ENCODE measurements at places on chromosomes 5 and 9. TPM values are rescaled to one million over a fixed set of nuclear protein-coding genes. Genes with fewer than 3 reads are reported as not detected.

Gene SMIM27
- 6.5 TPM for total RNA-seq

Gene SLC1A1
- 3.0 TPM for total RNA-seq

Gene TMEM215
- total RNA-seq: not detected

Gene SLC25A48
- 0.42 TPM for total RNA-seq

Gene C1QTNF3
- 5.6 TPM for total RNA-seq

Gene SLC6A7
- total RNA-seq: not detected

Gene MARCOL
- total RNA-seq: not detected

Gene FAM200C
- total RNA-seq: 8.2 TPM

Gene BARHL1
- not detected for total RNA-seq

Gene FOXD4L4
- total RNA-seq: 0.19 TPM

Gene SLCO6A1
- 0.75 TPM for total RNA-seq

GRCh38 chr9:123262338-123262737 lies 6.0 kb downstream of the STRBP start:
- DNase-seq: no peak

GRCh38 chr5:73451224-73452130 lies 2.9 kb upstream of the FOXD1 start:
- DNase-seq: peak; percentile 85

- DNase-seq: no peak
Measured at GRCh38 chr9:38144421-38144820, 75.4 kb upstream of the SHB start.

- DNase-seq: no peak
Measured at GRCh38 chr9:77495834-77496671, 152.1 kb downstream of the GNA14 start.

DNA sequence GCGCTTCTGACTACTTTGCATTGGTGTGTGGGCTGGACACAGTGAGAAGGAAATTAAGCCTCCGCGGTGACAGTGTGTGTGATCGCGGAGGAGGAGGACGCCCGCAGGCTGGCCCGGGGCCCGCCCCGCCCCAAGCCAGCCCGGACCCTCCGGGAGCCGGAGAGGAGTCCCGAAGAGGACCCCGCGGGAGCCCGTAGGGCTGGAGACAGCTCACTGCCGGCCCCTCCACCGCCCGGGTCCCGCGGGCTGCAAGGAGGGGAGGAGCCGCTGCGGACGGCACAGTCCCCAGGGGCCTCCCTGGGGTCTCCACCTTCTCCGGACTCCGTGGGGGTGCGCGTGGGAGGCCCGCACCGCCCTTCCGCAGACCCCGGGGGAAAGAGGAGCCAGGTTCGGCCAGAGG lies 146.4 kb upstream of the ERCC6L2 start:
- no peak for DNase-seq

GRCh38 chr9:27558307-27558706 lies 15.0 kb downstream of the C9orf72 start:
- no peak for DNase-seq

DNA sequence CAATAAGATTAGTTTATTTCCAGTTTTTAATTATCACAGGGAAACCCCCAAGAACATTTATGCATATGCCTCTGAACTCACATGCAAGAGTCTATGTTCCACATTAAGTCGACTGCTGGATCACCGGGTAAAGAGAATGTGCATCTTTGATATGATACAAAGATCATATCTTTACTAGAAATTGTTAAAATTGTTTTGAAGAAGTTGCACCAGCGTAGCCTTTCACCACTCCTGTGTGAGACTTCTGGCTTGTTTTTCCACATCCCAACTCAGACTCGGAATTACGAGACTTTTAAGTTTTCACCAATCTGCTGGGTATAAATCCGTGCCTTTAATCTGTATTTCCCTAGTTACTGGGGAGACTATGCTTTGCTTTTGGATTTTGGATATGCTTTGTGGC lies 113.2 kb downstream of the CEMIP2 start:
- no peak for DNase-seq

GRCh38 chr5:636951-637350 lies 24.8 kb downstream of the CEP72 start:
- peak; percentile 51 for DNase-seq

DNA sequence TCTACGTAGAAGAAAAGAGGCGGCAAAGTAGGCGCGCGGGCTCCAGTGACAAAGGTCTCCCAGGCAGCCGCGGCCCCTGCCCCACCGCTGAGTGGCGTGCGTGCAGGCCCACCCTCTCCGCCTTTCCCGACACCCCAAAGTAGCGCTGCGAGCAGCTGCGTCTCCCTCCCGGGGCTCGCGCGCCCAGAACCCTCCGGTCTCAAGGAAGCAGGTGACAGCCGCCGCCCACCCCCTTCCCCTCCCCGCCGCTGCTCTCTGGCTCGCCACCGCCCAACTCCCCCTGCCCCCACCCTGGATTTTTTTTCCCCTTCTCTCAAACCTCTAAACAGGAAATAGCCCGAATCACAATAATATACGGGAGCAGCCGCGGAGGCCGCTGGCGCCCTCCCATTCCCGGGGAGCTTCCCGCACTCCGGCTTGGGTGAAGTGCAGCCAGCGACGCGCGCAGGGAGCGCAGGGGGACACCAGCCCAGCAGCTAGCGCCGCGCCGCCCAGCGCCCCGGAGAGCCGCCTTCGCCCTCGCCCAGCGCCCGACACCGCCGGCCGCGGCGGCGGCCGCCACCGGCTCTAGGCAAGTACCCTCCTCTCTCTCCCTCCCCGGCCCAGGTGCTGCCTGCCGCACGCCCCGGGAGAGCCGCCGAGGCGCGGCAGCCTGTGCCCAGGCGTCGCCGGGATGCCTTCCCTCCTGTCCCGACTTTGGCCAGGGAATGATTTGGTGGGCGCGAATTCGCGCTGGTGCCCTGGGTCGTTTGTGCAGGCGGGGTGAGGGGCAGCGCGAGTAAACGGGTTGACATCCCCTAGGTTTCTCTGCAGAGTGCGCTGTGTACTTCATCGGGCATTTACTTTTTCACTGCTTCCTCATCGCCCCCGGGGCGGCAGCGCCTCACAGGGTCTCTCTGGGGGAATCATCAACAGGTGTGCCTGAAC lies 52.7 kb upstream of the TJP2 start:
- peak; percentile 86 for DNase-seq

GRCh38 chr9:21615018-21615417 lies 132.9 kb upstream of the IFNE start:
- DNase-seq: no peak

DNA sequence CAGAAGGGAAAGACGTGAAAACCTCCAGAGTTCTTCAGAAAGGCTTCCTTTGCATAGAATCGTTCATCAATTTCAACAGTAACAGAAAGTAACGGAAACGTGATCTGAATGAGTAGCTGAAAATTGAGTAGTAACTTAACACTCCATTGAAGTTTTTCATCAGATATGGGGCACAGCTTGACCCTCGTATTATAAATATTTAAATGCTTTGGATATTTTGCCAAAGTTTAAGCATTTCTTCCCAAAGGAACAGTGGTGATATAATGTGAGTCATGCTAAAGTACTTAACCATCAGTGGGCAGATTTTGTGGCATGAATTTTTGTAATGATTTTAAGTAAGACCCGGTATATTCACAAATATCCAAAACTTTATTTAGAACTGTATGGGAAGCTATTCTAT lies 67.4 kb upstream of the ADAMTS19 start:
- DNase-seq: no peak

GRCh38 chr9:30198463-30199309 lies 2185.8 kb upstream of the ACO1 start:
- DNase-seq: no peak

- no peak for DNase-seq
Measured at GRCh38 chr9:117707561-117707960, 3.4 kb downstream of the TLR4 start.

DNA sequence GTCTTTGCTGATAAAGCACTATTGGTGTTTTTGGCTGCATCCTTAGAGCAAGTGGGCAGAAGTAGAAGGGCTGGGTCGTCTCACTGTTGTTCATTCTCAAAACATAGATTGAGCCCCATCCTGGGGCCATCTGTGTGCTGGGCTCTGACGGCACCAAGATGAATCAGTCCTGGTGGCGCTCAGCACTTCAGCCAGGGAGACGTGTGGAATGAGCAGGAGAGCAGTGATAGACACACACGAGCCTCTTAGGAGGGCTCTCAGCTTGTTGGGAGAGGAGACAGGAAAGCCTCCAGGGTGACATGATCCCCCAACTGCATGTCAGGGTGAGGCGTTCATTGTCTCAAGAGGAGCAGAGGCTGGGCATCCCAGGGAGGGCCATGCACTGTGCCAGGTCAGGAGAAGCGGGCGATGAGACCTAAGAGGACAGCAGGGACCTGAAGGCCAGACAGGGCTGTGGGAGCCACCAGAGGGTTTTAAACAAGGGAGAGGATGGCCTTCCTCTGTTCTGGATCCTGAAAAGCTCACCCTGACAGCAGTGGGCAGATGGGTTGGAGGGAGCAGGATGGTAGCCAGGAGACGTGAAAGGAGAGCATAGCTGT lies 115.8 kb downstream of the DAB2IP start:
- DNase-seq: peak; percentile 42

GRCh38 chr9:106314476-106314875 lies 548.5 kb upstream of the ZNF462 start:
- DNase-seq: no peak

DNA sequence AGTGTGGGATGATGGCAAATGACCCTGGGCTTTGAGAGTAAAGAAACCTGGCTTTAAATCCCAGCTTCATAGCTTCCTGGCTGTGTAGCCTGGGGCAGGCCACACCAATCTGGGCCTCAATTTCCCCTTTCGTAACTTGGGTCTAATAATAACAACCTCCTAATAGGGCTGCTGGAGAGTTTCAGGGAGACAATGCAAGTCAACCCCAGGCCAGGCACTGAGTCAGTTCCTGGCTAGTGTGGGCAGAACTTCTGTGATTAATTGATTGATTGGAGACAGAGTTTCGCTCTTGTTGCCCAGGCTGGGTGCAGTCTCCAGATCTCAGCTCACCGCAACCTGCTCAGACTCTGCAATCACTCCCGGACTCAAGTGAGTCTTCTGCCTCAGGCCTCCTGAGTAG lies 3.3 kb upstream of the SH2D3C start:
- DNase-seq: no peak

GRCh38 chr9:70318002-70318401 lies 59.2 kb downstream of the SMC5 start:
- DNase-seq: no peak

DNA sequence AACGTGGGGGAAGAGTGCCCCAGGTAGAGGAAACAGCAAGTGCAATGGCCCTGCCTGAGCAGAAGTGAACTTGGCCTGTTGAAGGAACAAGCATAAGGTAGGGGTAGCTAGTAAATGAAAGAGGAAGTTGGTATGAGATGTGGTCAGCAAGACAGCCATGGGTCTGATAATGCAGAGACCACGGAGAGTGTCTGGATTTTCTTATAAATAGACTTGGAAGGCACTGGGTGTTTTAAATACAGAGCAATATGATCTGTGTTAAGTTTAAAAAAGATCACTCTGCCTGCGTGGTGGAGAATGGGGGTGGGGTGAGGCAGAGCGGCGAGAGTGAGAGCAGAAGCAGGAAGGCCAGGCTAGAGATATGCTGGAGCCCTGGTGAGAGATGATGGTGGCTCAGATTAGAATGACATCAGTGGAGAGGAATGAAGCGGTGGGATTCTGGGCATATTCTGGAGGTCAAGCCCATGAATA lies 4.2 kb downstream of the ADAM19 start:
- no peak for DNase-seq

GRCh38 chr5:174636094-174636493 lies 88.3 kb upstream of the MSX2 start:
- no peak for DNase-seq

- no peak for DNase-seq
Measured at GRCh38 chr5:174511714-174512253, 212.6 kb upstream of the MSX2 start.

DNA sequence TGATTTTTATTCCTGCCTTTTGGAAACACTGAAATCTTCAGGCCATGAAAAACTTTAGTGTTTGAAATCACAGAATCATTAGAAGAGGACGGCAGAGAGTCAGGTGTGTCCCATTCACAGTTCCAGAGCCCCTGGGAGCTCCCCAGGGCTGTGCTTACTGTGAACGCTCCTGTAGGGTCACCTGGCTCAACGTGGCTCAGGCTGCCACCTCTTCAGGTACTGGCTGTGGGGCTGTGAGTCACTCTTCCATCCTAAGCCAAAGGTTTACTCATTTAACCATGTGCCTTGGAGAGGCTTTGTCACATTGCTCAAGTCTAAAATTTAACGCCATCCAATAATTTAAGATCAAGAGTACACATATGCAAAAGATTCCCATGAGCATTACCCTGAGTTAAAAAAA lies 50.2 kb upstream of the FSTL4 start:
- no peak for DNase-seq

GRCh38 chr5:87729781-87730180 lies 317.1 kb upstream of the CCNH start:
- DNase-seq: no peak

DNA sequence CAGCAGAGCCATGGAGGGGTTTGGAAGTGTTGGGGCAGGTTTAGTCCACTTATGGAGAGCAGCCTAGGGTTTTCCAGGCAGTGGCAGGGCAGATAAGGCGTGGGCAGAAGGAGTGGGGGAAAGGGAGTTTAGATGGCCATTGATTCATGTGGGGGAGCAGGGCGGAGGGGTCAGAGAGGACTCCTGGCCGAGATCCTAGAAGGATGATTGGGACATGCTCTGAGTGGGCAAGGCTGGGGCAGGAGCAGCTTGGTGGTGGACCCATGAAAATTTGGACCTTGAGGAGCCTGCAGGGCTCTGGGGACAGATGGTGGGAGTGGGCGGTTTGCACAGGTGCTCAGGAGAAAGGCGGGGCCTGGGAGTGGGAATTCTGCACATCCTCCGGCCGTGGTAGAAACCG lies 18.1 kb upstream of the TOR2A start:
- DNase-seq: no peak

- no peak for DNase-seq
Measured at GRCh38 chr5:151155775-151156506, 1.6 kb downstream of the ANXA6 start.

- DNase-seq: no peak
Measured at GRCh38 chr5:171857489-171857876, 71.9 kb downstream of the SMIM23 start.

DNA sequence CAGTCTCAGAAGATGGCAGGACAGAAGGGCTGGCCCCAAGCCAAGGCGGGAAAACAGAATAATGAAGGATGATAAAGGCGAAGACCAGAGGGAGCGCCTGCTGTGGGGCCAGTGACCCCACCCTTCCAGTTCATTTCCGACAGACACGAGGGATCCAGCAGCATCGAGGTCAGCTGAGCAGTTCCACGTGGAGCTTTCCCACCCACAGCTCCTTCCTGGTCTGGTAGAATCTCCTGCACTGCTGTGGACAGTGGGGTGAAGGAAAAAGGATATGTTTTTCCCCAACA lies 265.9 kb upstream of the VLDLR start:
- DNase-seq: no peak

- no peak for DNase-seq
Measured at GRCh38 chr9:105117234-105117633, 127.2 kb upstream of the SLC44A1 start.

DNA sequence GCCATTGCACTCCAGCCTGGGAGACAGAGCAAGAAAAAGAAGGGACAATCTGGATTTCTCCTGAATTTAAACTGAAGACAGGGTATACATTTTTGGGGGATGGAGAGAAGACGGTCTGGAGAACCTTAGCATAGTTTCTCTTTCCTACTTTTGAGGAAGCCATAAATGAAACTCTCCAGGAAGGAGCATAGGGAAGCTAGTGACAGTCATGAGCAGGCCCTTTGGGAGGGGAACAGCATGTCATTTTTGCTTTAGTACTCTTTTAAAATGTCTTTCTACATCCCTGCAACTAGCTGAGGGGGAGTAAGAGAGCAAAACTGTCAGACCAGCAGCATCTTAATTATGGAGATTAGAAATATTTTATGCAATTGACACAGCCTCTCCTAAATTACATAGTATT lies 8.2 kb upstream of the SLC44A1 start:
- no peak for DNase-seq

Data from aorta (tissue), 5 donors.